ENCODE measurements at places on chromosomes 5 and 9. TPM values are rescaled to one million over a fixed set of nuclear protein-coding genes. Genes with fewer than 3 reads are reported as not detected.

The RGS7BP gene
- 0.11 TPM for total RNA-seq

The PLPPR1 gene
- total RNA-seq, result not detected

The LIFR gene
- 6.9 TPM for total RNA-seq

The SPINK7 gene
- total RNA-seq, result not detected

The PCDH1 gene
- 3.5 TPM for total RNA-seq

The LCN15 gene
- not detected for total RNA-seq

The RNF208 gene
- total RNA-seq, result not detected

The LRRC26 gene
- total RNA-seq, result not detected

The PCDHGC3 gene
- total RNA-seq, result 53.1 TPM

The WNT8A gene
- total RNA-seq, result not detected

The NEUROG1 gene
- total RNA-seq, result not detected

The COL15A1 gene
- 16.8 TPM for total RNA-seq

The CD14 gene
- total RNA-seq, result 6.1 TPM

The DMGDH gene
- 0.38 TPM for total RNA-seq

The FAM200C gene
- total RNA-seq, result 7.1 TPM

The ADAMTS16 gene
- 0.13 TPM for total RNA-seq

The SHB gene
- total RNA-seq, result 9.9 TPM

The NFIB gene
- 5.3 TPM for total RNA-seq

The PCDHB7 gene
- total RNA-seq, result 0.89 TPM

The ZBED3 gene
- total RNA-seq, result 0.54 TPM

The FST gene
- total RNA-seq, result 87.0 TPM

The KCNN2 gene
- total RNA-seq, result not detected

The CDC20B gene
- not detected for total RNA-seq

The WHRN gene
- total RNA-seq, result 0.76 TPM

The TOR2A gene
- total RNA-seq, result 2.9 TPM

The HAUS6 gene
- 9.4 TPM for total RNA-seq

The NOTCH1 gene
- total RNA-seq, result 5.2 TPM

The MAP3K1 gene
- 4.3 TPM for total RNA-seq

The HMGXB3 gene
- total RNA-seq, result 32.1 TPM

The PRSS3 gene
- total RNA-seq, result 30.7 TPM

The GOLM1 gene
- 48.2 TPM for total RNA-seq

The PCDHGA9 gene
- total RNA-seq, result 2.6 TPM

The SPATA9 gene
- total RNA-seq, result not detected
